ENCODE measurements at places on chromosomes 16 and 17. TPM values are rescaled to one million over a fixed set of nuclear protein-coding genes. Genes with fewer than 3 reads are reported as not detected.

- no peak overlapping the region for H3K4me3 ChIP-seq
- peaks cover 12% of the 10 kb centered on the region for H3K4me1 ChIP-seq
- no peaks in the 10 kb centered on the region for H3K36me3 ChIP-seq
- DNase-seq, result peak; percentile 77
- peak overlapping the region; percentile 13 for H3K27ac ChIP-seq
- no peaks in the 10 kb centered on the region for H3K27me3 ChIP-seq
Measured at GRCh38 chr16:10616756-10617640, 36.6 kb upstream of the EMP2 start.

DNA sequence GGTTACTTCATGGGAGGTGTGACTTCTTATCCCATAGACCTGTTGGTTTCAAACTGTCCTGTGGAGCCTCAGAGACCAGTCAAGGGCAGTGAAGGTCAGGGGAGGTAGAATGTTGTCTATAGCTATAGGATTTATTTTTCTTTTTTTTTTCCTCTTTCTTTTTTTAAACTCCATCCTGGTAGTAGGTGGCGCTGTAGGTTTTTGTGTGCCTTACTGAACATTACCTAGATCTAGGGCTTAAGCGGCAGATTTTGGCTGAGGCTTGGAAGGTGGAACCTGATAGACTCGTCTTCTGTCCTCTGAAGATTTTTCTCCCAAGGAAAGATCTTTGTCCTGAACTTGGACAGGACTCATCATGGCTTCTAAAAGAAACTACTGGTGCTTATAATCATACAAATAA, 8.2 kb upstream of the LASP1NB start:
- H3K4me1 ChIP-seq, result peaks cover 60% of the 10 kb centered on the region
- no peak overlapping the region for H3K4me3 ChIP-seq
- H3K36me3 ChIP-seq, result peaks cover 13% of the 10 kb centered on the region
- H3K27me3 ChIP-seq, result no peaks in the 10 kb centered on the region
- DNase-seq, result no peak

DNA sequence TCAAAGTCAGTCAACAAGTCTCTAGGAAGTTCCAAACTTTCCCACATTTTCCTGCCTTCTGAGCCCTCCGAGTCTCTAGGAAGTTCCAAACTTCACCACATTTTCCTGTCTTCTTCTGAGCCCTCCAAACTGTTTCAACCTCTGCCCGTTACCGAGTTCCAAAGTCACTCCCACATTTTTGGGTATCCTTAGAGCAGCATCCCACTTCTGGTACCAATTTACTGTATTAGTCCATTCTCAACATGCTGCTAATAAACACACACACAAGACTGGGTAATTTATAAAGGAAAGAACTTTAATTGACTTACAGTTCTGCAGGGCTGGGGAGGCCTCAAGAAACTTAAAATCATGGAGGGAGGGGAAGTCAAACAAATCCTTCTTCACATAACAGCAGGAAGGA, 169.0 kb upstream of the HS3ST3A1 start:
- no peak overlapping the region for H3K4me3 ChIP-seq
- no peak for DNase-seq
- H3K4me1 ChIP-seq, result no peaks in the 10 kb centered on the region
- no peaks in the 10 kb centered on the region for H3K36me3 ChIP-seq
- no peak overlapping the region for H3K27ac ChIP-seq
- no peaks in the 10 kb centered on the region for H3K27me3 ChIP-seq

The GALR2 gene
- total RNA-seq, result not detected

GRCh38 chr16:22614271-22614947, 103.7 kb downstream of the NPIPB5 start:
- H3K27me3 ChIP-seq, result no peaks in the 10 kb centered on the region
- H3K27ac ChIP-seq, result no peak overlapping the region
- DNase-seq, result no peak
- no peak overlapping the region for H3K4me3 ChIP-seq
- H3K36me3 ChIP-seq, result no peaks in the 10 kb centered on the region

The MT1G gene
- total RNA-seq, result 6,993 TPM

The ANKRD13B gene
- total RNA-seq, result 0.81 TPM

DNA sequence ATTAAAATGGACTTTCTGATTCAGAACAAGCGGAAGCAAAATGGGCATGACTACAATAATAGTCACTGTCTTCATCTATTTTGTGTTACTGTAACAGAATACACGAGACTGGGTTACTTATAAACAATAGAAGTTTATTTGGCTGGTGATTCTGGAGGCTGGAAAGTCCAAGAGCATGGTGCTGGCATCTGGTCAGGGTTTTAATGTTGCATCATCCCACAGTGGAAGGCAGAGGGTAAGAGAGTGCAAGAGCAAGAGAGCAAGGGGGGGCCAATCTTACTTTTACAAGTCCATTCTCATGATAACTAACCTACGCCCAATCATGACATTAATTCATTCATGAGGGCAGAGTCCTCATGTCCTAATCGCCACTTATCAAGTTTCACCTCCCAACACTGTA, 189.2 kb downstream of the TOX3 start:
- H3K27ac ChIP-seq, result no peak overlapping the region
- no peaks in the 10 kb centered on the region for H3K4me1 ChIP-seq
- H3K27me3 ChIP-seq, result no peaks in the 10 kb centered on the region
- no peaks in the 10 kb centered on the region for H3K36me3 ChIP-seq
- no peak for DNase-seq
- no peak overlapping the region for H3K4me3 ChIP-seq

GRCh38 chr17:73021771-73022170, 70.7 kb downstream of the SLC39A11 start:
- no peak overlapping the region for H3K4me3 ChIP-seq
- DNase-seq, result no peak
- H3K36me3 ChIP-seq, result no peaks in the 10 kb centered on the region
- no peak overlapping the region for H3K27ac ChIP-seq
- H3K4me1 ChIP-seq, result no peaks in the 10 kb centered on the region
- H3K27me3 ChIP-seq, result no peaks in the 10 kb centered on the region

- H3K27ac ChIP-seq, result no peak overlapping the region
- H3K4me1 ChIP-seq, result no peaks in the 10 kb centered on the region
- H3K27me3 ChIP-seq, result no peaks in the 10 kb centered on the region
- DNase-seq, result no peak
- H3K36me3 ChIP-seq, result no peaks in the 10 kb centered on the region
Measured at GRCh38 chr17:671076-671762, 43.4 kb downstream of the VPS53 start.

The SLC22A31 gene
- 19.3 TPM for total RNA-seq

- no peaks in the 10 kb centered on the region for H3K27me3 ChIP-seq
- H3K4me3 ChIP-seq, result no peak overlapping the region
- no peaks in the 10 kb centered on the region for H3K36me3 ChIP-seq
- no peak for DNase-seq
- no peak overlapping the region for H3K27ac ChIP-seq
- no peaks in the 10 kb centered on the region for H3K4me1 ChIP-seq
Measured at GRCh38 chr17:72193391-72194106, 72.7 kb downstream of the SOX9 start.

DNA sequence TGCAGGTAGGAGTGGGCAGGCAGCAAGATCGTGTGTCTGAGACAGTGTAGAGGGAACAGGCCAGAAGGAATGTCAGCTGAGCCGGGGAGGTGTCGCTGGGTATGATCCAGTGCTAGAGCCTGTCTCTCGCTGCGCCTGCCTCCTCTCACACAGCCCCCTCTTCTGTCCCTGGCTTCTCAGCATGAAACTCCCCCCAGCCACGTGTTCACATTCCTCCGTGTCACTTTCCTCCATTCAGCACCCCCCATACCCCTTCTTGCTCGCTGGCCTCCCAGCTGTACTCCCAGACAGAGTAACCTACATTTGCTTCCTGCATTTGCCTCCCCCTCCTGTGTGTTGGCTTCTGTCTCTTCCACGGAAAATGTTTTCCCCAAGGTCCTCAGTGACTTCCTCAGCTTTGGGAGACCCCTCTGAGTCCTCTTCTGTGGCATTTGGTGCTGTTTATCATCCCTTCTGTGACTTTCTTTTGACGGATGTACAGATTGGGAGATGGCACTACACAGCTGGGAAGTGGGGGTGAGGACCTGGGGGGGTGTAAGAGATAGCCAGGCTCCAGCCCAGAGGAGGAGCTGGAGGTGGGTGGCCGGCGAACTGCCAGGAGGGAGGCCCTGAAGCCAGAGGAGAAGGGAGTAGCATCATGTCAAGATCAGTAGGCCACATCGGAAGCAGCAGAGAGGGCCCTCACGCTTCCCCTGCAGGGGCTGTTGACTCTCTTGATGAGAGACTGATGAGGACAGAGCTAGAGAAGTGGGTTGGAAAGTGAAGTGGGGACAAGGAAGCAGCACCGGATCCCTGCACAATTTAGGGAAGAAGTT, 19.2 kb downstream of the SGF29 start:
- no peaks in the 10 kb centered on the region for H3K27me3 ChIP-seq
- DNase-seq, result no peak
- no peak overlapping the region for H3K27ac ChIP-seq
- H3K36me3 ChIP-seq, result no peaks in the 10 kb centered on the region
- no peaks in the 10 kb centered on the region for H3K4me1 ChIP-seq
- H3K4me3 ChIP-seq, result no peak overlapping the region

DNA sequence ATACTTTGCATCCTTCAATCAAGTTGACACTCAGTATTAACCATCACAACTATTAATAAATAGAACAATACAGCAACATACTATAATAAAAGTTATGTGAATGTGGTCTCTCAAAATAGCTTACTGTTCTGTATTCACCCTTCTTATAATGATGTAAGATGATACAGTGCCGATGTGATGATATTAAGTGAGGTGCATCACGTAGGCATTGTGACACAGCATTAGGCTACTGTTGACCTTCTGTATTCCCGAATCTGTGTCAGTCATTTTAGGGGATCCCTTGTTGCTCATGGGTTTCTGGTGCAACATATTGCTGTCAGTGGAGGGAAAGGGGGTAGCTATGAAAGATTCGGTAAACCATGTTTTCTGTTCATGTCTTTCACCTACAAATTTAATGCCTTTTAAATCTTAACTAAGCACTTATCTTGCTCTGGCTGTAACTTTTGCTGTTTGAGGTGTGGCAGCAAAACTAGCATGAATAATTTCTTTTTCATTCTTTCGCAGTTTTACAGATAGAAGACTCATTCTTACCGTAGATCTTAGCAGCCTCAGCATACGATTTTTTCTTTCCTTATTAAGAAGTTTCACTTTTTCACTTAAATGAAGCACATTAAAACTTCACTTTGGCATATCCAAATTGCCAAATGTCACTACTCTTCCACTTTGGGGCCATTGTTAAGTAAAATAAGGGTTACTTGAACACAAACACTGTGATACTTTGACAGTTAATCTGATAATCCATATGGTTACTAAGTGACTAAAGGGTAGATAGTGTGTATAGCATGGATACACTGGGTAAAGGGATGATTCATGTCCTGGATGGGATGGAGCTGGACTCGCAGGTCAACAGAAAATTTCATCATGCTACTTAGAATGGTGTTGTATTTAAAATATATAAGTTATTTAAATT, 29.6 kb downstream of the NFAT5 start:
- no peaks in the 10 kb centered on the region for H3K36me3 ChIP-seq
- no peak for DNase-seq
- H3K4me3 ChIP-seq, result no peak overlapping the region
- peaks cover 12% of the 10 kb centered on the region for H3K4me1 ChIP-seq
- H3K27ac ChIP-seq, result no peak overlapping the region
